ENCODE measurements at places on chromosomes 3 and 15.

GRCh38 chr3:30548600-30548999 is 57.8 kb upstream of the TGFBR2 start:
- DNase-seq = no peak

GRCh38 chr3:64125561-64125960 is 99.7 kb downstream of the PRICKLE2 start:
- no peak for DNase-seq

DNA sequence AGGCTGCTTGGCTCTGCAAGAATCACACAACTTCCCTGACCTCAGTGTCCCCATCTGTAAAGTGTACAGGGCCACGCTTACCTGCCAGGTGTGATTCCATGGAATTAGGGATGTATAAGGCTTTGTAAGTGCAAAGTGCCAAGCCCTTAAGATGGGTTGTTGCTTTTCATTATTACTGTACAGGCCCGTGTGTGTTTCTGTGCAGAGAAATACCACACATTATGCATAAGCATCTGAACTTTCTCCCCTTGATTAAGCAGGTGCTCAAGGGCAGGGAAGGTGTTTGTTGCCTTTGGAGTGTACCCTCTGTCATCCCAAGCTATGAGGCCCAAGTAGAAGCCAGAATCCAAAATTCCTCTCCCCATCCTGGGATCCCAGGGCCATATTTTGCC is 13.6 kb upstream of the HRH1 start:
- no peak for DNase-seq

DNA sequence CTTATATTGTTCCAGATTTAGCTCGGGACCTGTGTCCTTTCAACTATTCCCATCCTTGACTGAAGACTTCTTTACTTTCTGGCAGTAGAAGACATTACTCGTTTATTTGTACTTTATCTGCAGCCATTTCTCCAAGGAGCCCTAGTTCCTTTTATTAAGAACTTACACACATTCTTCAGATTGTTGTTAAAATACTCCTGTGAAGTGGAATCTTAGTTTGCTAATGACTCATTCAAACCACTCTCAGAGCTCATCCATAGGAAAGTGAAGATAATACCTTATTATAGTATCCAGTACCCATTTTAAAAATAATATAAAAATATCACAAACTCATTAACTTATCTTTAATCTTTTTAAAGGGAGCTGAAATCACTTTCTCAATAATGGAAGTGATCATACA is 63.5 kb downstream of the C3orf70 start:
- no peak for DNase-seq

- DNase-seq = no peak
Measured at GRCh38 chr3:27726240-27726639, 4.1 kb upstream of the EOMES start.

- DNase-seq = peak; percentile 26
Measured at GRCh38 chr3:66997560-66998112, 471 bp upstream of the KBTBD8 start.

- DNase-seq = no peak
Measured at GRCh38 chr3:139105154-139105702, 60.5 kb upstream of the PRR23C start.

DNA sequence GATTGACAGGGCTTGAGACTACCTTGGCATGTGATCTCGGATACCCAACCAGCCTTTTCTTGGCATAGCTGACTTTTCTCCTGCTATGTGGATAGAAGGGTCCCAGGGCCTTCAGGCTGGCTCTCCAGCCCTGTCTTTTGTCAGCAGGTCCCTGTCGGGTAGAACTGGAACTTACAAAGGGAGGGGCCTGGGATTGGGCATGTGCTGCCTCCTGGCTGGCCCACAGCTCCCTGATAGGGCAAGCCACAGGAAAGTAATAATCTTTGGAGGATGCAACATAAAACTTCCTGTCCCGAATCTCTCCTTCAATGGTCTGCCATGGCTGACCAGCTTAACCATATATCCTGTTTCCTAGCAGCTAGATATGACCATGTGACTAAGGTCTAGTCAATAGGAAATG is 89.1 kb downstream of the ABHD5 start:
- DNase-seq = no peak

- DNase-seq = no peak
Measured at GRCh38 chr3:185739264-185739701, 85.6 kb downstream of the IGF2BP2 start.

DNA sequence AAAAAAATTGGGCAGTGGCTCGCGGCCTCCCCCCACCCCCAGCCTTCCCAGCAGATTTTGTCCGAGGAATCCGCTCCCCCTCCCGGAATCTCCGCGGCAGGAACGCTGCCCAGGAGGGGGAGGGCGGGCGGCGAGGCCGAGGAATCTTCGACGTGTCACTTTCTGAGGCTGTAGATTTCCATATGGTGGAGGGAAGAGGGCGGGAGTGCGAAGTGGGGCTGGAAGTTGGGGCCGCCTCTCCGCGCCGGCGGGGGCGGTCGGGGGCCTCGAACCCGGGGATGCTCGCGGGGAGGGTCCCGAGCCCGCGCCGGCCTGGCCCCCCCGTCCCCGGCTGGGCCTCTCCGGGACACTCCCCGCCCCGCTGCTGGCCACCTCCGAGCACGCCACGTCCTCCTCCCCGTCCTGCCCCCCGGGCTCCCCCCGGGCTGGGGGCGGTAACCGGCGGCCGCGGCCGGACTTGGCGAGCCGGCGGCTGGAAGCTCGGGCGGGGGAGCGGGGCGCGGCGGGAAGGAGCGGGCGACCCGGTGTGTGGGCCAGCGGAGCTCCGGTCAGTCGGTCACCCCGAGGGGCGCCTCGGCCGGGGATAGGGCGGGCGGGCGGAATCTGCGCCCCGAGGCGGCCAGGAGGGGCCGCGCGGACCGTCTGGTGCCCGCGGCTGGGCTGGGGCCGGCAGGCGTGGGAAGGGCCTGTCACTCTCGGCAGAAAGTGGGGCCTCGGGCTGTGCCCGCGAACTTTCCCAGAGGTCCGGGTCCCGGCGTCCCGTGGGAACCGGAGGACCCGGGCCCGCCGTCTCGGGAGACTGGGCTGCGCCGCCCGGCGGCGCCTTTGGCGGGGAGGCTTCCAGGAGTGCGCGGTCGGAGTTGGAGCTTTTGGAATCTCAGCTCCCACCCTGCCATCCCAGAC is 951 bp downstream of the FNDC3B start:
- peak; percentile 39 for DNase-seq

DNA sequence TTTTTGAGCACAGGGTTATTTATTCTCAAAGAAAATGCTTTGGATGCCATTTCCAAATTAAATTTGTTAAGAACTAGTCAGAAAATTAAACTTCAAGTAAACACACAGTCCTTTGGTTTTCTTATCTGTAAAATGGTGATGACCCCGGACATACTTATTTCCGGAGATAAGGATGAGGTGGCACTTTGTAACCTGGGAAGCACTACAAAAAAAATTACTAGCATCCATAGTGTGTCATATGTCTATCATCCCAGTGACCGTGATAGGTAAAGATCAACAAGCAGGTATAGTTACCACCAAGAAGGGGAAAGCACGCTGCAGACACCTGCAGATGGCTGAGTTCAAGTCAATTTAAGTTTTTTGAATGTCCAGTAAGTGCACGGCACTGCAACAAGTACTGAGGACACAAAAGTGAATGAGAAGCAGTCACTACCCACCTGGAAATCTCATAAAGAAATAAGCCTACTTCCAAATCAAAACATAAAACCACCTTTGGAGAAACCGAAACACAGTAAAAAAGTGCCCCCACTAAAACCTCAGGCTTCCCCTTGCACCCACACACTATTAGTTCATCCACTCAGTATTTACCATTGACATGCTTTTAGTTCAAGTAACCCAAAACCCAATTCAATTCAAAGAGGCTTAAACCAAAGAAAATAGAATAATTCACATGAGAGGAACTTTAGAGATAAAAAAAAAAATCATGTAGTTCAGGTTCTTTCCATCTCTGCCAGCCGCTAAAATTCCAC is 24.6 kb downstream of the SEMA5B start:
- no peak for DNase-seq

- no peak for DNase-seq
Measured at GRCh38 chr3:72031581-72031980, 246.6 kb upstream of the PROK2 start.

- DNase-seq = no peak
Measured at GRCh38 chr3:141455603-141456300, 31.1 kb upstream of the RASA2 start.

DNA sequence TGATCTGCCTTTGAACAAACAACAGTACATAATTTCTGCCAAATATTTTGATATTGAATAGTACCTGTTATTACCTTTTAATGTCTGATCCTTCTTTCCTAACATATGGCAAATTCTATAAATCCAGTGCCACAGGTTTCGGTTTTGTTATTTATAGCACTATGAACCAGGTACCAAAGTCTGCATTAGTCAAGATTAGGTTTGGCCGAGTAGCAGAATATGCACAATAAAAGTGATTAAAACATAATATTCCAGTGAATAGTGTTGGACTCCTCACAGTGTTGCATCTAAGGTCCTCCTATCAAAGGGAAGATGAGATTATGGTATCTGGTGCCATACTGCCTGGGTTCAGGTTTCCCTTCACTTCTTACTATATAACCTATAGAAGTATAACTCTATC is 599.0 kb downstream of the ZPLD1 start:
- no peak for DNase-seq

GRCh38 chr3:56025326-56025725 is 442.9 kb downstream of the ERC2 start:
- DNase-seq = no peak

DNA sequence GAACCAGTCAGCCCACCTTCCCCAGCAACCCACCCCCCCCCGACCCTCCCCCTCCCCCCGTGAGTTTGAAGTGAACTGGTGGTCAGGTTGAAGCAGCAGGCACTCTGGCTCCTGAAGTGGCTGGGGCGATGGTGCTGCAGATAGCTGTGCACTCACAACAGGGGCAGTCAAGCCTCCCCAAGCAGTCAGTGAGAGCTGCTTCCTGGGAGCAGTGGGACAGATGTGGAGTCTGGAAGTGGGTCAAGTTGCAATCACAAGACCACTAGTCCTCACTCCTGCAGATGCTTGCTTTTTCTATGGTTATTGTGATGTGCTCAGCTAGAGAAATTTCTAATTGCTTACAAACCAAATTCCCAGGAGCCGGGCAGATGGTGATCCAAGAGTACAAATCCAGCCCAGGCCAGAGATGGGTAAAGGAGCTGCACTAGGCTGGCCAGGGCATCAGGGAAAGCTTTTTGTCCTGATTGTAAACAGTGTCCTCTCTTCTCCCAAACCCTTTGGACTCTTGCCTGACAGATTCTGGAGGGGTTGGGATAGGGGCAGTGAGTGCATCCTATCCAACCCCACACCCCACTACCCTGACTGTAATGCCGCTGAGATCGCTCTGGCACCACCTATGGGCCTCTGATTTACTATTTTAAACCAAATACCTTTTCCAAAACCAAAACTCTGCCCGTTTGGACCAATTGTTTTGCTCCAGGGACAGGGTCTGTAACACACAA is 9.8 kb upstream of the CLPX start:
- no peak for DNase-seq

DNA sequence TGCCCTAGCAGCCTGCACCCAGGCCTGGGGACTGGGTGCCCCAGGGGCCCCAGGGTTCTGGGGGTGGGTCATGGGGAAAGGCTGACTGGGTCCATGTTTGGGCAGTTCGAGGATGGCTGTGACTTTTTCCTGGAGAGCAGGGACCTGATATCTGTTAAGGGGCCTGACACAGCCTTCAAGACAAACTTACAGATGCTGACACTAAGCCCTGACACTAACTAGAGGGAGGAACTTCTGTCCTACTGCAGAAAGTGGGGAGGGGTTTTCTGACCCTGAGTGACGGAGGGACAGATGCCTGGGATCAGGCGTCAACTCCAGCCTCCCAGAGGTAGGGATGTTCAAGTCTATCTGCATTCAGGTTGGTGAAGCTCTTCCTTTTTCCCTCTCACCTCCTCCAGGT is 45.0 kb upstream of the SLC6A11 start:
- no peak for DNase-seq

GRCh38 chr3:175477651-175478224 is 618.6 kb downstream of the NAALADL2 start:
- DNase-seq = no peak
